Psoas muscle (tissue), 8 donors: ENCODE measurements at places on chromosomes 7 and 10.

- DNase-seq: no peak
Measured at GRCh38 chr10:132721725-132722124, 64.2 kb downstream of the NKX6-2 start.

GRCh38 chr10:132096863-132097478 lies 31.2 kb downstream of the JAKMIP3 start:
- DNase-seq: no peak

GRCh38 chr7:112929421-112929820 lies 139.2 kb upstream of the TMEM168 start:
- no peak for DNase-seq

GRCh38 chr7:105199386-105199785 lies 185.4 kb downstream of the KMT2E start:
- DNase-seq: no peak

DNA sequence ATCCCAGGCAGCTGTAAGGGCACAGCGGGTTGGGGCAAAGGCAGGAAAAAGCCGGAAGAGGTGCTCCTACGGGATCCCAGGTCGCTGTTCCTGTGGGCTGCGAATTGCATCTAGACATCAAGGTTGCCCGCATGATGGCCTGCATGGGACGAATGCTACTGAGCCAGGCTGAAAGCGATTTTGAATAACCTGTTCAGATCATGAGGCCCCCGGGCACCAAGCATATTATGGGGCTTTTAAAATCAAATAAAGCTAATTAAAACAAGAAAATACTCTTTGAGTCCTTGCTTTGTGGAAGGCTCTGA lies 37.1 kb downstream of the CAMK2B start:
- no peak for DNase-seq

DNA sequence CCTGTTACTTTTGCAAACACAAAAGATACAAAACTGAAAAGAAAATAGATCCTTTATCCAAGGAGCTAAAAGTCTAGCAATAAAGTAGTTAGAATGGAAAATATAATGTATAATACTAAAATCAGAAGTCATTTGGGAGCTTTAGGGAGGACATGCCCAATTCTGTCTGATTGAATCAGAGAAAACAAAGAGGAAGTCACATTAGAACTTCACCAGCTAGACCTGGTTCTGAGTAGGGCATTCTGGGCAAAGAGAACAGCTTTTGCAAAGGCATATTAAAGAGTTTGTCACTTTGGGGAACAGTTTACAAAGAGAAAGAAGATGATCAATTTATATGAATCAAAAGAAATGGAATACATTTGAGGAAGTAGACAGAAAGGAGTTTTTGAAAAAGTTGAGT lies 107.0 kb upstream of the PRSS1 start:
- no peak for DNase-seq

DNA sequence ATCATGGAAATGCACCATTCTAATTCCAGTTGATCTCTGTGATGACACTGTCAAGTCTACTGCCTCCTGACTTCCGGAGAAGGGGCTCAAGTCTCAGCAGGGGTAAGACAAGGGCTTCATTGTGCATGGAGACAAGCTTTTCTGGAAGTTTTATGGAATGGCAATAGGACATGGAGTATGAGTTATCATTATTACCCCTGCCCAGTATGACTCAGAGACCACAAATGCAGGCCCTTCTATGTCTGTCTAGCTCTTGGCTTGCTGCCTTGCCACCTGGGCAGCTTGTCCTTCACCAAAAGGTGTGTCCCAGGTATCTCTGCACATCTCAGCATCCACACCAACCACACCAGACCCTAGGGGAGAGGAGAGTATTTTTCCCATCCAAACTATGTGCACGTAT lies 34.9 kb upstream of the KIAA1217 start:
- no peak for DNase-seq

GRCh38 chr7:42972699-42973500 lies 40.7 kb downstream of the MRPL32 start:
- DNase-seq: peak; percentile 27

- DNase-seq: no peak
Measured at GRCh38 chr7:86320341-86320740, 323.4 kb upstream of the GRM3 start.

DNA sequence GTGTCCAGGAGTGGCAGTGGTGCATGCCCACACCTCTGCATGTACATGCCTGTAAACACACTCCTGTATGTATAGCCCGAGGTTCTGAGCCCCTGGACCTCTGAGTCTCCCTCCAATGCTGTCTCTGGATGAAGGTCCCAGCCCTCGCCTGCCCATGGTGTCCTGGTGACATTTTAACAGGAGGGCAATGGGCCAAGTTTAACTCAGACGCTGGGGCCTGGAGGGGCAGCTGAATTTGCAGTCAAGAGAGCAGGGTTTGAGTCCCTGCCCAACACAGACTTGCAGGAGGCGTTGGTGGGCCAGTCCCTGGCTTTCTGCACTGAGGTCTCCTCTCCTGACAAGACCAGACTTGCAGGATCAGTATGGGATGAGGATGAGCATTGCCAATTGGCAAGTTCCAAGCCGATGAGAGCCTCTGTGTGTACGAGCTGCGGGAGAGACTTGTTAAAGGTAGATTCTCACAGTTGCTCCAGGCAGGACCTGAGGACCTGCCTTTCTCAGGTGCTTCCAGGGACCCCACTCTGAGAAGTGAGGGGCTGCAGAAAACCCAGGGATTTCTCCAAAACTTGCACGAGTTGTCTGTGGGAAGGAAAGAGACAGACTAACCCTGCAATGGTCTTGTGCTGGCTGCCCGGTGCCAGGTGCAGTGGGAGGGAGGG lies 141.9 kb downstream of the ELFN1 start:
- no peak for DNase-seq

GRCh38 chr10:23448802-23449570 lies 10.1 kb downstream of the OTUD1 start:
- no peak for DNase-seq

GRCh38 chr10:132152896-132153580 lies 33.7 kb upstream of the DPYSL4 start:
- DNase-seq: peak; percentile 8

DNA sequence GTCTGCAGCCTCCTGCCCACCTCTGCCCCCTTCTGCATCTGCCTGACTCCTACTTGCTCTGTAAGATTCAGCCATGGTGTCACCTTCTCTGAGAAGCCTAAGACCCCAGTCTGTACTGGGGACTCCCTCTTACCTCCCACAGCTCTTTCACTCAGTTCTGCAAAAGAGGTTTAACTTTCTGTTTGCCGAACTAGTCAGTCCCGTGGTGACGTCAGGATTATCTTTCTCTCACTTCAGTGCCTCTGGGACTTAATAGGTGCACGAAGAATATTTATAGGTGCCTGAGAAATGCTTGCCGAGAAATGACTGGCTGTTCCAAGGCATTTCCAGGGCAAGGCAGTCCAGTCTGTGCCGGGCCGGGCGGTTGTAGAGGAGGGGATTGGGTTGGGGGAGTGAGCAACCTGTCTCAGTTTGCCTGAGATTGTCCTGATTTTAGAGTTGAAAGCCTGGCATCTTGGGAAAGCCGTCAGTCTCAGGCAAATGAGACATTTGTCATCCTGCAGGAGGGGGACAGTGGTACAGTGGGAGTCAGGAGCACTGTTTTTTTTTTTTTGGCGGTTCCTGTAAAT lies 227.5 kb upstream of the NPVF start:
- DNase-seq: no peak

GRCh38 chr7:131010717-131011431 lies 276.9 kb upstream of the KLF14 start:
- no peak for DNase-seq

DNA sequence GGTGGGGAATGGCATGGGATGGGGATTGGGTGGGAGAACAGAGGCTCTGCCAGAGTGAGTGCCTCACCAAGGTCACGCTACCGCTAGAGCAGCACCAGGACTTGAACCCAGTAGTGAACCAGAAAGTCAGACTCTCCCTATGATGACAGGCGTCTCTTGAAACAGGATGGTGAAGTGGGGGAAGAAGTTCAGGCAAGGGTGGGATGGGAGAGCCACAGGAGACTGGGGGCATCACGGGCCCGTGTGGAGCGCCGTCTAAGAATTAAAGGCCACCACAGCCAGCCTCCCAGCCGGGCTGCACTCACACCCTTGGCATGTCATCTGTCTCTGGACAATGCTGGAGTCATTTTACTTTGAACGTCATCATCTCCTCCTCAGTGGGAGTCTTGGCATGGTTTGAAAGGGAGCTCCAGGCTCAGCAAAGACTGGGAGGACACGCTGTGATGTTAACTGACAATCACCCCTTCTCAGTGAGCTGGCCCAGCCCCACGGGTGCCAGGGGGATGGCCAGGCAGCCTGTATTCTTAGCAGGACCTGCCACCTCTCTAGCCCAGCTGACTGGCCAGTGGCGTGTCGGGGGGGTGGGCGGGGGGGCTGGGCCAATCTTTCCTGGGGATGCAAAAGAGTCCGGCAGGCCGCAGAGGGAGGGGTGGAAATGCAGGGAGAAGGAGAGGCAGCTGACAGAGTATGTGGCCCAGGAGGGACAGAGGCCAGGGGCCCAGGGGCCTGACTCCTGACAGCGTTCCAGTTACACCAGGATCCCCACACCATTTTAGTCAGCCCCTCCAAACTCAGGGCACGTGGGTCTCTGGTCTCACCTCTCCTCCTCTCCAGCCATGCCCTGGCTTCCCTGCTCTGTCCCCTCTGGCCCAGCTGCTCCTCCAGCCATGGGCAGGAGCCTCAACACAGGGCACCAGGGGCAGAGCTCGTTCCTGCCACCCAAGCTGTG lies 96.2 kb downstream of the VOPP1 start:
- no peak for DNase-seq

GRCh38 chr10:51789903-51790302 lies 90.5 kb upstream of the CSTF2T start:
- DNase-seq: no peak

DNA sequence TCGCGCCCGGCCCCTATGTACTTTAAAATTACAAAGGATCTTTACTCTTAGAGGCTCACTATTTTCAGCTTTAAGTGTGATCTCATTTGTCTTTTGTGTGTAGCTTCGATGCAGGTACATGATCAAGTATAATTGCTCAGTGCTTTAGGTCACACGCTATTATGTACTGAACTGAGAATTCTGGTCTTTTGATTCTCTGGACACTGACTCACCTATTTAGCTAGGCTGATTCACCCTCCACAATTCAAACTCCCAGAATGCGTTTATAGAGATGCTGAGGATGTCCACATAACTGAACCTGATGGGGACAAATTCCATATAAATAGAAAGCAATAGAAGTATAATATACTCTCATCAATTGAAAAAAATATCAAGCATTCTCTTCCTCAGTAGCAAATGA lies 57.8 kb downstream of the PRKCQ start:
- no peak for DNase-seq

DNA sequence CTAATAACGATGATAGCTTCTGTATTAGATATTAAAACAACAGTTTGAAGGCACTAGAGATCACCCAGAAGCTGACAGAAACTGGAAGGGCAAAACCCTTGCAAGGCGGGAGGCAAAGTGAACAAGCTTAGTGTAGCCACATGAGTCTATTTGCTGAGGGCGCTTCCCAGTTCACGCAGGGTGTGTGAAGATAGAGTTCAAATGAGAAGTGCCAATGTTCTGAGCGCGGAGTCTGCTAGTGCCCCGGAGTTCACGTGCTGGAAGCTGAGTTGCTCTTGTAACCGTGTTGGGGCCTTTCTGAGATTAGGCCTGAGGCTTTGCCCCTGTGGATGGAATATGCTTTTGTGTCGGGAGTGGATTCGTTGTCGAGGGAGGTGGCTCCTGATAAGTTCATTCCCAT lies 16.6 kb upstream of the GTPBP4 start:
- DNase-seq: no peak

GRCh38 chr10:77619964-77620703 lies 17.5 kb downstream of the KCNMA1 start:
- DNase-seq: no peak

DNA sequence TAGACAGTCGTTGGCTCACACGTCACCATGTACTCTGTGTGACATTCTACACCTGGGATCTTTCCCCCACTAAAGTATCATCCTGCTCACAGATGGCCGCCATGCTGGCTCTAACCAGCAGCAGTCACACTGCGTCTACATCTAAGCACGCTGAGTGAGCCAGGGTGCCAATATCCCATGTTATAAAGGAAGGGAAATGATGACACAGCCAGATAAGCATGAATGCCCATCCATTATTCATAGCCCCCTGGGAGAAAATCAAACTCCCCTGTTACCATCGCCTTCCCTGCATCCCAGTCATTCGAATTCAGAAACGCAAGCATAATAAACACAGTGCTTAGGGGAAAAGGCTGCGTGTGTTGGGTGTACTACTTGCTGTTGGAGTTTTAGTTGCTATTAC lies 698.2 kb upstream of the AUTS2 start:
- DNase-seq: no peak

- DNase-seq: no peak
Measured at GRCh38 chr7:134312717-134313116, 4.0 kb downstream of the SLC35B4 start.

DNA sequence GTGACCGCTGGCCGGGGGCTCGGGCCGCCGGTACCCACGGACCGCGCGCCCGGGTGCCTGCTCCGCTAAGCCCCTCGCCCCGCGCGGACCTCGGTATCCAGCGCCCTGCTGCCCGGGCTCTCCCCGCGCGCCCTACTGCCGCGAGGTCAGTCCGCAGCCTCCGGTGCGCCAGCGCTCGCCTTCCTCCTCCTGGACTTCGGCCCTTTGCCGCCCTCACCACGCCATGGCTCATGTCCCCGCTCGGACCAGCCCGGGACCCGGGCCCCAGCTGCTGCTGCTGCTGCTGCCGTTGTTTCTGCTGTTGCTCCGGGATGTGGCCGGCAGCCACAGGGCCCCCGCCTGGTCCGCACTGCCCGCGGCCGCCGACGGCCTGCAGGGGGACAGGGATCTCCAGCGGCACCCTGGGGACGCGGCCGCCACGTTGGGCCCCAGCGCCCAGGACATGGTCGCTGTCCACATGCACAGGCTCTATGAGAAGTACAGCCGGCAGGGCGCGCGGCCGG lies 483 bp downstream of the GDF10 start:
- DNase-seq: no peak

GRCh38 chr10:27158421-27158820 lies 3.3 kb downstream of the MASTL start:
- no peak for DNase-seq

DNA sequence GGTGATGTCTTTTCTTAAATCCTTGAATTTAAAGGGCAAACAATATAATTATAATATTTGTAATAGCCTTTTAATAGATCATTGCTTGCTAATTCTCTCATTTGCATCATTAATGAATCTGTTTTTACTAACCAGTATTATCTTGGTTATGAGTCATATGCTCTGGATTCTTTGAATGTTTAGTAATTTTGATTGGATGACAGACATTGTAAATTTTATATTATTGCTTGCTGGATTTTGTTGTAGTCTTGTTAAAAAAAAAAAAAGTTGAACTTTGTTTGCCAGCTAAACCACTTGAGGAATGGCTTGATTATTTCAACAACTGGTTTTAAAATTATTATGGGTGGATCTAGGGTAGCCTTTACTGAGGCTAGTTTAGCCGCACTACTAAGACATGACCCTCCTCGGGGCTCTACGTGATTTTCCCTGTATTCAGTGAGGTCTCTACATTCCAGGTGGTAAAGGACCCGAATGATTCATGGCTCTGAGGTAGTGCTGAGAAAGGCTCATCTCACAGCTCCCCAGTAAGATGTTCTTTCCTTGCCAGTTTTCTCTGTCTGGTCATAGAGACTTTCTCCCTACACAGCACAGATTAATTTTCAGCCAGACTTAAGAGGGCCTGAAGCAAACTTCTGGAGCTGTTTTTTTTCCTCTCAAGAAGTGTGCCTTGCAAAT lies 8.5 kb downstream of the C10orf90 start:
- no peak for DNase-seq
